ENCODE measurements at places on chromosomes 6 and 20. TPM values are rescaled to one million over a fixed set of nuclear protein-coding genes. Genes with fewer than 3 reads are reported as not detected.

SLC16A10 gene
- total RNA-seq = 8.1 TPM

FAM217A gene
- total RNA-seq = 0.13 TPM

SLC17A2 gene
- not detected for total RNA-seq

PROKR2 gene
- total RNA-seq = not detected

SNAP91 gene
- total RNA-seq = 1.7 TPM

TOX2 gene
- total RNA-seq = 2.5 TPM

CCN6 gene
- total RNA-seq = not detected

KCTD20 gene
- total RNA-seq = 27.0 TPM

SS18L1 gene
- total RNA-seq = 32.0 TPM

HSD17B8 gene
- total RNA-seq = 9.2 TPM

HMGN3 gene
- total RNA-seq = 150 TPM

OLIG3 gene
- not detected for total RNA-seq

BPI gene
- total RNA-seq = not detected

SLC22A2 gene
- total RNA-seq = not detected

DEFB132 gene
- total RNA-seq = not detected

HRH3 gene
- not detected for total RNA-seq

TMEM200A gene
- total RNA-seq = 13.6 TPM

PPP1R16B gene
- total RNA-seq = not detected

BPIFA1 gene
- total RNA-seq = not detected

ADGRG6 gene
- total RNA-seq = 139 TPM

DPPA5 gene
- total RNA-seq = not detected

HDGFL1 gene
- total RNA-seq = not detected

CABLES2 gene
- 21.7 TPM for total RNA-seq

FAM162B gene
- 2.5 TPM for total RNA-seq

TMC2 gene
- total RNA-seq = not detected

LBP gene
- not detected for total RNA-seq

SLC35D3 gene
- total RNA-seq = 0.13 TPM

All from progenitor cell of endocrine pancreas (in vitro differentiated cells).